Stimulated activated CD4-positive, alpha-beta T cell treated with anti-CD3 and anti-CD28 coated beads, Interleukin-4, amount 100 ng/mL, for 48 hours (primary cell): ENCODE measurements at places on chromosomes 2 and 18.

DNA sequence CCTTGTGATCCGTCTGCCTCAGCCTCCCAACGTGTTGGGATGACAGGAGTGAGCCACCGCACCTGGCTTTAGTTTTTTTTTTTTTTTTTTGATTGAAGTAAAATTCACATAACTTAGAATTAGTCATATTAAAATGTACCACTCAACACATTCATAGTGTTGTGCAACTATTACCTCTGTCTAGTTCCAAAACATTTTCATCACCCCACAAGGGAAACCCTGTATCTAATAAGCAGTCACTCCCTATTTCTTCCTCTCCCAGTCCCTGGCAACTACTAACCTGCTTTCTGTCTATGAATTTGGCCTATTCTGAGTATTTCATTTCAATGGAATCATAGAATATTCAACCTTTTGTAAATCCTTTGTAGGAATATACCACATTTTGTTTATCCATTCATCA is 123.9 kb upstream of the FAM117B start:
- no peak for DNase-seq

DNA sequence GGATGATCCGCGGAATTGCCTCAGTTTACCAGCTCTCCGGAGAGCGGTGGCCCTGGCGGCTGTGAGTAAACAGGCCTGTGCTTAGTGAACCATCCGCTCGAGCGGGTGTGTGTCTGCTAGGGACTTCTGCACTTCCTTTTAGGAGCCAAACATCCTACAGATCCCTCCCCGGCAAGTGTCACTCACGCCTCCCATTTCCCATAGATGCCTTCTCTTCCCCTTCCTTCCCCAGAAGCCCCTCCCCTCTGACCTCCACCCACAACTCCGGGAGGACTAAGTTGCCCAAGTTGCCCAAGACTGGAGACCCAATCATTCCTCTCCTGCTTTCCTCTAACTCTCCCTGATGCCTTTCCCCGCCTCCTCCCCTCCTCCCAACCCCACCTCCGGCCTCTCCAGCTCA is 2.9 kb downstream of the C1QL2 start:
- no peak for DNase-seq

- DNase-seq = no peak
Observed at GRCh38 chr18:36372903-36373311, 75.4 kb downstream of the FHOD3 start.

DNA sequence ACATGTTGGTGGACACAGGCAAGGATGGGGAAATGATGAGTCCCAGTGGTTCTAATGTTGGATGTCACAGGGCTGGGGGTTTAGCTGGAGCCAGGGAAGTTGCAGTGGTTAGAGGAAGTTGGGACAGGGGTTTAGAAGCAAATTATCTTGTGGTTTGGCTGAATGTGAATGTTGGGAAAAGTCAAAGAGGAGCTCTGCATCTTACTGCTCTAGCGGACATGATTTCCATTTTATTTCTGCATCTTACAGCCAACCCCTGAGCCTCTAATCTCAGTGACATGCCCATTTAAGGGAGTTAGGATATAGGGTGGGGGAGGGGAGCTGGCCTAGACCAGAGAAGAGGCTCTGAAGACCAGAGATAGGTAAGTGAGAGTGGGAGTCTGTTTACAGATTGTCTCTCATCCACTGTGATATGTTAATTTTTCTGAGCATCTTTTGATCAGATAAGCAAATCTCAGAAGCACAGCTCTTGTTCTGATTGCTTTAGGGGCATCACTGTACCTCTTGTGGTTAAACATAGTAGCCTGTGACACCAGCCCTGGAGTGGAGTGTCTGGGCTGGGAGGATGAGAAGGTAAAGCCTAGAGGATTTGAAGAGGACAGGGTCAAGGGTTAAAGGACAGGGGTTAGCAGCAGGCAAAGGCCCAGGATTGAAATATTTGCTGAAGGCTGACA is 43.6 kb downstream of the SETBP1 start:
- no peak for DNase-seq

DNA sequence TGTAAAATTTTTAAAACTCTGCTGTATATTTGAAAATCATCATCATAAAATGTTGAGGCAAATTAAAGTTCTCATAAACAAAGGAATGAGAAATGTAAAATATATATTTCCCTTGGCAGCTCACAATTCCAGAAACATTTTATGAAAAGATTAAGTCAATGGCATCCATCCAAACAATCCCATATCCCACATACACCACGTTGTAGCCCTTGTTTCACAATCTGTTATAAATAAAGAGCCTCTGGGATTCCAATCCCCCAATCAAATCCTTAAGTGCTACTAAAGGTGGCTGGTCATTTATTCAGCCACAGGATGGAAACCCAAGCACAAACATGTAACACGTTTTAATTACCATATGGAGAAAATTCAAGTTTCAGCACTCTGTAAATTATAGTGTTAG is 51.7 kb downstream of the GFPT1 start:
- no peak for DNase-seq
